ENCODE measurements at places on chromosomes 5 and 9. TPM values are rescaled to one million over a fixed set of nuclear protein-coding genes. Genes with fewer than 3 reads are reported as not detected.

- no peak for ATAC-seq
Measured at GRCh38 chr5:176446884-176447590, 1.1 kb upstream of the FAF2 start.

- no peak for ATAC-seq
Measured at GRCh38 chr5:157568222-157568621, 7.4 kb downstream of the ADAM19 start.

MSMP gene
- total RNA-seq = not detected

REXO4 gene
- total RNA-seq = 26.1 TPM

Data from activated T-helper 17 cell treated with anti-CD3 and anti-CD28 coated beads, Interleukin-2, amount 50 U/mL, for 72 hours (primary cell).